A673 (cell line): ENCODE measurements at places on chromosomes 13 and 19. TPM values are rescaled to one million over a fixed set of nuclear protein-coding genes. Genes with fewer than 3 reads are reported as not detected.

DNA sequence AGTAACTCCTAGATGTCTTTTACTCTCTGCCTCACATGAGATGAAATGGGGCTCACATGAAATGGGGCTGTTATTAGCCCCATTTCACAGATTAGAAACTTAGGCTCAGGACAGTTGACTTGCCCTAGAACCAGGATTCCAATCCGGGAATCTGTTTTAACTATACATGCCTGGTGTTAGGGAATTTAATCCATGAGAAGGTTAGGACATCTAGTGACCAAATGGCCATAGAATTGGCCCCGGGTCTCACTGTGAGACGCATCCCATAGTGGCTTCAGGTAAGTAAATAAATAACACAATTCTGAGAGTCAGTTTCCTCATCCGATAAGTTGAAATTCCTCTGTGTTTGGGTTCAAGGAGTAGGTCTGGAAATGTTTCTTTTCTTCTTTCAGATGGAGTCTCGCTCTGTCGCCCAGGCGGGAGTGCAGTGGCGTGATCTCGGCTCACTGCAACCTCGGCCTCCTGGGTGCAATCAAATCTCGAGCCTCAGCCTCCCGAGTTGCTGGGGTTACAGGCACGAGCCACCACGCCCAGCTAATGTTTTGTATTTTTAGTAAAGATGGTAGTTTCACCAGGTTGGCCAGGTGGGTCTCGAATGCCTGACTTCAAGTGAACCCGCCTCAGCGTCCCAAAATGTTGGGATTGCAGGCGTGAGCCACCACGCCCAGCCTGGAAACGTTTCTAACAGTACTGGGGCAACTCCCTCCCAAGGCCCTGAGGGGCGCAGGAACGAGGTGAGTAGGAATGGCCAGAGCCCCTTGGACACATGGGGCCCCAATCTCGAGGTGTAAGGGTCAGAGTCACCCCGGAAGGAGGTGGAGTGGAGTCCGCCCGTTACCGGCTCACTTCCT lies 1.2 kb upstream of the ZNF574 start:
- H3K4me3 ChIP-seq, result peak overlapping the region; percentile 98
- H3K4me1 ChIP-seq, result peaks cover 24% of the 10 kb centered on the region
- peaks cover 22% of the 10 kb centered on the region for H3K36me3 ChIP-seq
- DNase-seq, result peak; percentile 21

DNA sequence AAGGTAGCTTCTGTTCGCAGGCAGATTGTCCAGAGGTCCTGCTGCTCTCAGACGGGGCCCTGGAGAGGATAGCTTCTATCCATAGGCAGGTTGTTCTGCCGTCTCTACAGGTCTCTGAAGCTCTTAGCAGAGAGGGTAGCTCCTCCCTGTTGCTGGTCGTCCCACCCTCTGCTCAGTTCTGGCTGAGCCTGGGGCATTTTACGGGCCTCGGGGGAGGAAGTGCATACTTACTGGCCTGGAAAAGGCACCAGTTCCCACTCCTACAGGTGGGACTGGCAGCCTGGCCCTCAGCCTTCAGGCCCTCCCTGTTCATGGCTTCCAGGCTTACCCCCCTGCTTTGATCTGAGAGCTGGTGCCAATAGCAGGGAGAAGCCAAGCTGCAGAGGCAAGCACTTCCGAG lies 42.3 kb downstream of the USPL1 start:
- peak; percentile 59 for DNase-seq
- H3K4me3 ChIP-seq, result no peak overlapping the region
- peaks cover 38% of the 10 kb centered on the region for H3K36me3 ChIP-seq
- peaks cover 20% of the 10 kb centered on the region for H3K4me1 ChIP-seq
- H3K27ac ChIP-seq, result no peak overlapping the region

DNA sequence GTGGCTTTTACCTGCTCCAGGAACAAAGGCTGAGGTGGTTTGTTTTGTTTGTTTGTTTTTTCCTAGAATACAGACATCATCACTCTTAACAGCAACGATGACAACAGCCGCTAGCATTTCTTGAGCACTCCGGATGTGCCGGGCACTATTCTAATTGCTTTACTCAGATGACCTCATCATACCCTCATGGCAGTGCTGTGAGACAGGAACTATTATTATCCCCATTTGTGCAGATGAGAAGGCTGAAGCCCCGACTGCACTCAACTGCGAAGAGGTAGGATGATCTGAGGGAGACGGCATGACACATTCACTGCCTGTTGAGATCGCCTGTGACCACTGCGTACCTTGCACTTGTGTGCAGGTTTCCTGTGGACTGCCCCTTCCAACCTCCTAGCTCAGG lies 66.5 kb downstream of the CCDC70 start:
- H3K4me1 ChIP-seq, result no peaks in the 10 kb centered on the region
- DNase-seq, result no peak
- no peaks in the 10 kb centered on the region for H3K27me3 ChIP-seq
- no peaks in the 10 kb centered on the region for H3K36me3 ChIP-seq

CEACAM8 gene
- not detected in 2 replicates for total RNA-seq

CGB1 gene
- not detected in 2 replicates for total RNA-seq
